ENCODE measurements at places on chromosomes 13 and 19. TPM values are rescaled to one million over a fixed set of nuclear protein-coding genes. Genes with fewer than 3 reads are reported as not detected.

Gene UBE2S
- 431 TPM for total RNA-seq

Gene SMIM24
- total RNA-seq: 0.44 TPM

Gene NKPD1
- total RNA-seq: 0.10 TPM

Gene DIAPH3
- 6.7 TPM for total RNA-seq

Gene DAND5
- total RNA-seq: 0.07 TPM

Gene KLK6
- total RNA-seq: 0.17 TPM

Gene PROSER3
- total RNA-seq: 33.0 TPM

Gene TMEM255B
- total RNA-seq: 0.65 TPM

Gene PLD3
- total RNA-seq: 280 TPM

Gene CYP4F22
- 0.08 TPM for total RNA-seq

Gene NPAS1
- 7.4 TPM for total RNA-seq

Gene RASIP1
- total RNA-seq: 0.57 TPM

All from A549 treated with CORT108297 at 1 μM for 4 hours (cell line).